Natural killer cell treated with Interleukin-12 subunit alpha and Interleukin-12 subunit beta and Interleukin-15 and Interleukin-18, amount 100 ng/mL, for 72 hours (primary cell): ENCODE measurements at places on chromosomes 7 and 10. TPM values are rescaled to one million over a fixed set of nuclear protein-coding genes. Genes with fewer than 3 reads are reported as not detected.
A peak's percentile ranks its signal among the peaks of the same experiment; 100 is the strongest.

GRCh38 chr7:75567948-75568595, 76.0 kb downstream of the SPDYE5 start:
- DNase-seq = no peak

The PLXNA4 gene
- 0.21 TPM for total RNA-seq

DNA sequence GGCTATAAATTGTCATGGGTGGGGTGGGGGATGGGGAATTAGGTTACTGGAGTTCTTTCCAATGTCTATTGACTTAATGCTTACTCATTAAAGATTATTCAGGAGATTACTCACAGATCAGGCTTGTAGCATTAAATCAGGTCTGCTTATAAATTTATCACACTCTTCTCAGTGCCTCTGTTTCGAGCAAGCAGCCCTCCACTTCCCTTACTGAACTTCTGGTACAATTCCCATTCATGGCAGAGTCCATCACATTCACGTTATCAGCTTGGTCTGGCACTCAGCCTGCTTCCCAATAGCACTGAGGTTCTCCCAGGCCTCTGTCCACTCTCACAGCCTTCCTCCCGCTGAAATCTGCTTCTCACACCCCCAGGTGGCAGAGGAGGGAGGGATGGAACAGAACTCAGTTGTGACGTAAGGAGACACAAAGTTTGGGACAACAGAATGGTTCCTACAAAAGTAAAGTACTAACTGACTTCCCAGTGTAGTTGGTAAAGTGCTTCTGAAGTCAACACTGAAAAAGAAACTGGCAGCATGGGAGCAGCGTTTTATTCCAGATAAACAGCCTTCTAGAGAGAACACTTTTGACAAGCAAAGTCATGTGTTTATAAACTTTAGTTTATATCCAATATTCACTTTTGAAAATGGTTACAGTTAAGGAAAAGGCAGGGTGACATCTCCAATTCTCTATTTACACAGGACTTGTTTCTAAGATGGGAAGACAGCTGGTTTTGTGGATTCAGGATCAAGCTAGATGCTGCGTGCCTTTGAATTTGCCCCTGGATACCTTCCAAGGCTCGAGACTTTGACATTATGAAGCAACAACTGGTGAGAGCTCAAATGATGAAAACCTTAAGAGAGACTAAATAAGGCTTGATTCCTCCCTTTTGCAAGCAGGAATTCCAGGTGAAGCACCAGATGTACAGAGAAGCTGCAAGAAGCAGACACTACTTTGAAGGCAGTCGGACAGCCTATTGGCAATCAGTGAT, 81.4 kb downstream of the ATXN7L1 start:
- DNase-seq = no peak

The GPR26 gene
- total RNA-seq = not detected

- no peak for DNase-seq
Measured at GRCh38 chr10:127250031-127250430, 53.6 kb upstream of the INSYN2A start.

- peak; percentile 81 for DNase-seq
Measured at GRCh38 chr7:50264908-50265307, 39.6 kb upstream of the IKZF1 start.

DNA sequence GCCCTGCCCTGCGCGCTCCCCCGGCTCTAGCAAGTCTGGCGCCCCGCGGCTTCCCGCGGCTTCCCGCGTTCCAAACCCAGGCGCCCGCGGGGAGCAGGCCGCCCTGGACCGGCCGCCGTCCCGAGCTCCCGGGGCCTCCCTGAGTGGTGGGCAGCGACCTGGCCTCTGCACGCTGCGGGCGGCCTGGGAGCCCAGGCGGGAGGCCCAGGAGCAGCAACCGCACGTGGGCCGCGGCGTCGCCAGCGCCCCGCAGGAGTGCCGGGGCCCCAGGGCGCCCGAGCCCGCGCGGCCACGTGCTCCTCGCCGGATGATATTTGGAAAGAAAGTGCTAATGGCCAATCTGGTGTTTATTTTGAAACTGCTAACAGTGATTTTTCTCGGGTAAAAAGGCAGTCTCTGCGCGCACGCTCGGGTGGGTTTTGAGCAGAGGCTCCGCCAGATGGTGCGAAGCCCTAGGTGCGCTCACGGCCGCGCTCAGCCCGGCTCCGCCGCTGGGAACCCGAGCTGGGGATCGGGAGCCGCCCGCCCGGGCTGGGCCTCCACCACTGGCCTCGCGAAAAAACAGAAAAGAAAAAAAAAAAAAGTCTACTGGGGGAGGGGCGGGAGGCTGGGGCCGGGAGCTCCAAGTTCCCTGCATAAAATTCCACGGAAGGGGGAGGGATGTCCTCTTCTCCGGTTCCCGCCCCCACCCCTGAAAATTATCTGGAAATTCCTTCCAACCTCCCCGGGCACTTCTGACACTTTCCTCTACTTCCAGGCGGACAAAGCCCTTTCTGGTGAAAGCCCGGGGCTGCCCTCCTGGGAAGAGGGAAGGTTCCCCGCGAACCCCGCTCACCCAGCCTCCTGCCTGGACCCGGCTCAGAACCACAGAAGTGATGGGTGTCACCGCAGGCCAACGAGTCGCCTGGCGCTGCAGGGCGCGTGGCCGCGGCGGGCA, 4.3 kb downstream of the EBF3 start:
- DNase-seq = no peak

GRCh38 chr7:16345979-16346958, 75.1 kb downstream of the CRPPA start:
- no peak for DNase-seq

DNA sequence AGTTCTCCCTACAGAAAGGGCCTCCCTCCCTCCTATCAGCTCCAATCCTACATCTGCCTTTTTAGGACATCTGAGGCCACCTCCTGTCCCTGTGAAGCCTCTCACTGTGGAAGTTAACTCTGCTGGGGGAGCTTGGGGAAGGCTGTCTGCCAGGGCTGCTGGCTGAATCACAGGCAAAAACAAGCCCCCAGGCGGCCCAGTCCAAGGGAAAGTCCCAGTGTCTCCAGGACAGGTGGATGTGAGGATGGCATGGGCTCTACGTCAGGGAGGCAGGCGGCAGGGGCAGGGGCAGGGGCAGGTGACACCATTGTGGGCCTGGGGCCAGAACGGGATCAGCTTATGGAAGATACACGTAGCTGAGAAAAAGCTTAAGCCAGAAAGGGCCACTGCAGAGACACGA, 240.2 kb downstream of the MAD1L1 start:
- DNase-seq = no peak

The HMX3 gene
- not detected for total RNA-seq

DNA sequence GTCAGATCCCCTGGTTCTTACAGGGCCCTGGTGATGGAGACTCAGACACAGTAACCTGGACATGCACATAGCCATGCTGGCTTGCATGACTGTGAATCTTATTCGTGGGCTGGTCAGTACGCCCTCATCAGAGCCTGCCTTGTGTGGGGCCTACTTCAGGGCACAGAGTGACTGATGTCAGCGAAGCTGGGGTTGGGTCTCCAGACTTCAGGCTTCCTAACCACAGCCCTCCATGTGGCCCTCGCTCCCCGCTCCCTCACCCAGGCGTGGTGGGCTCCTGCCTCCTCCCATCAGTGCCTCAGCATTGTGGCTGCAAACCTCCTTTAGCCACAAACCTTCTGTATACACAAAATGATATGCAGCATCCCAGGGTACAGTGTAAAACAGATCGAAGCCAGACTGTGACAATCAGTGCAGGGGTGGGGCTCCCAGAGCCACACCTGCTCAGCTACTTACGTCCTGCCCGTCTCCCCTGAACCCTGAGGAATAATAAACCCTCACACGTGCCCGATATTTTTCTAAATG, 7.1 kb upstream of the C10orf105 start:
- DNase-seq = no peak

- no peak for DNase-seq
Measured at GRCh38 chr7:67753891-67754290, 757.3 kb downstream of the TYW1 start.

The PIK3CG gene
- total RNA-seq = 80.7 TPM

GRCh38 chr10:22351131-22351703, 5.9 kb downstream of the SPAG6 start:
- DNase-seq = no peak

GRCh38 chr10:3010816-3011460, 56.4 kb upstream of the PFKP start:
- no peak for DNase-seq

DNA sequence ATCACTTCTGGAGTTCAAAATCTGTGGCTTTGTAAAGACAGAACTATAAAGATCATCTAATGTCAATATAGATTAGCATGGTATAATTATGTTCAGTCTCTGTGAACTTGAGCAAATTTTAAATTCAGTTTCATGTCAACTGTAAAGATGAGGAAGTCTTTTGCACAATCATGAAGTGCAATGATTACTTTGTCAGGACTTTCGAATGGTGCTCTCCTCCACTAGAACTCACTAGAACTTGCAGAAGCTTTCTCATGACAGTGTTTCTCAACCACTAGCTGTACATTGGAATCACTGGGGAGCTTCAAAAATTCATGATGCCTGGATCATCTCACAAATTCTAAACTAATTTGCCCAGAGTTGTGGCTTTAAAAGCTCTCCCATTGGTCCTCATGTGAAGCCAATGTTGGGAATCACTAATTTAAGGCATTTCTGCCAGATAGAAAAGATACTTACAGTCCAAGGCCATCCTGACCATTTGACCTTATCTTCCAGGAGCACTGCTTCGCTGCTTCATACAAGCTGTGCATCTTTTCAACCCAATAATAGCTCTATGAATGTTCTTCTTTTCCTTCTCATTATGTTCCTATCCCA, 12.9 kb downstream of the OR2AE1 start:
- no peak for DNase-seq

The IFIT2 gene
- 1.7 TPM for total RNA-seq

DNA sequence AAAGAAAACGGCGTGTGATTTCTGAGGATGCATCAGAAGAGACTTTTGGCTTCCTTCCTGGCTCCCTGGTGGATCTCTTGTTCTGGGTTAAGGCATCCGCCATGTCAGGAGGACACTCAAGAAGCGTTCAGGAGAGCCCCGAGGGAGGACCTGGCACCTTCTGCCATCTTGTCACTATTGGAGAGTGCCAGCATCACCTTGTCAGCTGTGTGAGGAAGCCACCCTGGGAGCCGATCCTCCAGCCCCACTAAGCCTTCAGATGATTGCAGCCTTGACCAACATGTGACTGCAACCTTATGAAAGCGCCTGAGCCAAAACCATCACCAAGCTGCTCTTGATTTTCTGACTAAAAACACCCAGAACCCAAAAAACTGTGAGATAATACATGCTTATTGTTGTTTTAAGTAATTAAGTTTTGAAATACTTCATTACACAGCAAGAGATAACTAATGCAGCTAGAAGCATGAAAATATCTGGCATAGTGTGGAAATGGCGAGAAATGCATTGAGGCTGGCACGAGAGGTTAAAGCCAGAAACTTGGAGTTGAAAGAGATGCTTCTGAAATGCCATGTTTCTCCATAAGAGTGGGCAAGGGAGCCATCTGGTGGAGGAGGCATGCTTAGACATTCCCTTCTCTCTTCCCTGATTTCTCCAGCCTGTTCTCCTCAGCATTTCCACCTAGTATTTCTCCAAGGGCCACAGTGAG, 5.4 kb upstream of the ZFYVE27 start:
- peak; percentile 57 for DNase-seq

DNA sequence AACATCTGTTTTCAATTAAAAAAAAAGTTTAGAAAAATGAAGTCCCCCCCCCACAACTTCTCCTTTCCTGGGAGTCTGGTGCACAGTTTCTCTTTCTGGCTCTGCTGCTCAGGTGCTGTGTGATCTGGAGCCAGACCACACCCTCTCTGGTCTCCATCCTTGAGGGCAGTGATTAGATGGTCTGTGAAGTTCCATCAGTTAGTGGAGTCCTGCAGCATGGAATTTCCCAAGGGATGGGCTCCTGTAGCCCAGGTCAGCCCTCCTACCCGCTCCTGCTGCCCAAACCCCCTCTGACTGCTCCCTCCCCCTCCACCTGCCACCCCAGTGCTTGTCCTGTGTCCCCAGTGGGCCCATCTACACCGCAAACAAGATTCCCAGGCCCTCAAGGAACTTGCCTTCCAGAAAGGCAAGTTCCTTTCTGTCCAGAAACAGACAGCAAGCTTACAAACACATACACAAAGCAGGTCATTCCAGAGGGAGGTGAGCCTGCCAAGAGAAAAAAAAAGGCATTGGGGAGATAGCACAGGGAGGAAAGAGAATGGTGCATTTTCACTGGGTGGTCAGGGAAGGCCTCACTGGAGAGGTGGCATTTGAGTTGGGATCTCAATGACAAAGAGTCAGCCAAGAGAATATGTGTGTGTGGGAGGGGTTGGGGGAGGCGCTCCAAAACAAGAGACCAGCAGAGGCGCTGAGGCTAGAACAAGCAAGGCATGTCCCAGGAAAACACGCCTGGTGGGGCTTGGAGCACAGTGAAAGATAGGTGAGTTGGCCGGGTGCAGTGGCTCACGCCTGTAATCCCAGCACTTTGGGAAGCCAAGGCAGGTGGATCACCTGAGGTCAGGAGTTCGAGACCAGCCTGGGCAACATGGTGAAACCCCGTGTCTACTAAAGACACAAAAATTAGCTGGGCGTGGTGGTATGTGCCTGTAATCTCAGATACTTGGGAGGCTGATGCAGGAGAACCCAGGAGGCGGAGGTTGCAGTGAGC, 49.5 kb upstream of the SLC29A3 start:
- DNase-seq = no peak

GRCh38 chr7:50801907-50802306, 19.2 kb upstream of the GRB10 start:
- DNase-seq = no peak

DNA sequence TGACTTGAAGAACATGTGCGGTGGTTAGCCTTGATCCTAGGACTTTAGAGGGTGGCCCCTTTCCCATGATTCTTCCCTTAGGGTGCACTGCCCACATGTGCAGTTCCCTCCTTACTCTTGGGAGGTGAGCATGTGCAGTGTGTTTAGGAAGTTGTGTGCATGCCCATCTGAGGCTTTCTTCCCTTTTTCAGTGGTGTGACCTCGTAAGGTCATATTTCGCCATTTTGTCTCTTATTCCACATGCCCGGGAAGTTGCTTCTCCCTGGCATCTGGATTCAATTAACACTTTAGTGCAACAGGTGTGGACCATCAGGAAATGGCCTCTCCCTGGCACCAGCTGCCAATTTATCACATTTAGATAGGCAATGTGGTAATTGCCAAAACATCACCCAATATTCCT, 380.6 kb upstream of the VSTM2A start:
- no peak for DNase-seq

GRCh38 chr7:69433081-69433480, 165.2 kb upstream of the AUTS2 start:
- DNase-seq = no peak

- DNase-seq = no peak
Measured at GRCh38 chr7:24830440-24831050, 73.3 kb upstream of the GSDME start.

DNA sequence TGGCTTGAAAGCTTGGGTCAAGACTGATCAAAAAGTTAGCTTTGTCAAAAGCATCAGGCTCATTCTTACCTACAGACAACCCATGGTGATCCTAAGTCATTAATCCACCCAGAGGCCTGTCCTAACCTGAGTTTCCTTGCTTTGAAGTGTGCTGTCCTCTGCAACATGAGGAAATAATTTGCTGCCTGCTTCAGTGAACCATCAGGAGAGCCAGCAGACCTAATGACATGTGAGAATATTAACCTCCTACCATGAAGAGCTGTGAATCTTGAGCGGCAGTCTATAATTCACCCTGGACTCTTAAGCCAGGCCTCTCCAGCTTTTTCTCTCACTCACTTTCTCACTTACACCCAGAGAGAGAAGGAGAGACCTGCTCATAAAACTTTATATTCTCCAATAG, 590.0 kb downstream of the LRMDA start:
- no peak for DNase-seq

The CPVL gene
- 1.4 TPM for total RNA-seq

- no peak for DNase-seq
Measured at GRCh38 chr7:98911916-98912315, 33.6 kb downstream of the TRRAP start.

- DNase-seq = no peak
Measured at GRCh38 chr7:131014906-131015656, 281.1 kb upstream of the KLF14 start.
